ENCODE measurements at places on chromosomes 11 and 22.

GRCh38 chr22:38834991-38835390 lies 8.8 kb downstream of the NPTXR start:
- DNase-seq = no peak

GRCh38 chr11:27381238-27381666 lies 18.2 kb upstream of the CCDC34 start:
- no peak for DNase-seq

DNA sequence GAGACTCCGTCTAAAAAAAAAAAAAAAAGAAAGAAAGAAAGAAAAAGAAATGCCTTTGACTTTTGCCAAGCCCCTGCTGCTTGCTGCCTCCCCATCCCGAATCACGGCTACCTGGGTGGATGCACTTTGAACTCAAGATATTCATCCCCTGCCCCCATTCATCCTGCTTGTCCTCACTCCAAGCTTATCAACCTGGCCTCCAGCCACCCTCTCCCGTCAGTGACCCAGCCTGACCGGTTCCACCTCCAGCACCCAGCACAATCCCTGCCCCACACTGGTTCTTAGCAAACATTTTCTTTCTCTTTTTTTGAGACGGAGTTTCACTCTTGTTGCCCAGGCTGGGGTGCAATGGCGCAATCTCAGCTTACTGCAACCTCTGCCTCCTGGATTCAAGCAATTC lies 44.4 kb downstream of the CYTH4 start:
- no peak for DNase-seq

- no peak for DNase-seq
These were observed 59.9 kb upstream of the C11orf87 start for GRCh38 chr11:109362059-109362458.

- DNase-seq = peak; percentile 86
These were observed 11.4 kb upstream of the CAT start for GRCh38 chr11:34427186-34427805.

DNA sequence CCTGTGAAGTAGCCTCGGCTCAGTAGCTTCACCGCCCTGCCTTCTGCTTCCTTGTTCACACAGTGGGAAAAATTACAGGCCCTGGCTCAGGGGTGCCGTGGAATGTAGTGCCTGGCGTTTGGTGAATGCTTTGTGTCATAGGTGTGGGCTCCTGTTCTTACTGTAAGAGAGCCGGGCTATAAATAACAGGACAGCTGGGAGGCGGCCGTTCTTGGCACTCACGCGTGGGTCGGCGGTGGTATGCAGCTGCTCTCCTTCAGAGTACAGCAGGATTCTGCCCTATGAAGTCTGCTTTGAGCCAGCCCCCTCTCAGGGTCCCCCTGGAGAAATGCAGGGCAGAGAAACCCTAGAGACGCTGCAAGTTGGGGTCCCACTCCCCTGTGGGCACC lies 84.2 kb downstream of the CTTN start:
- no peak for DNase-seq

GRCh38 chr22:28171115-28171514 lies 252.1 kb upstream of the PITPNB start:
- no peak for DNase-seq

DNA sequence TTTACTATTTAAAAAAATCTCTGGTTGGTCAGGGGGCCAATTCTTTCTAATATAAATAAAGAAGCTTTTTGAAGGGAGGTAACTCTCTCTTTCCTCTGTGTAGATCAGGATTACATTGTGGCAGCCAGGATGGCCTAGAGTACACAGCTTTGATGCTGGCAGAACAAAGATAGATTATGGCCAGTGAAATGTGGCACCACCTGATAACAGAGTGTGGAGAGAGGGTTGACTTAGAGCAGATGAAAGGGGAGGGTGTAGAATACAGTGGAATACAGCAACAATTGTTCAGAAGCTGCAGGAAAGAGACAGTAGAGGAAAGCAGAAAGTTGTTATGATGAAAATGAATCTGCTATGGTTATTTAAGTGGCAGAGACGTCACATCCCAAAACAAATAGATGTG lies 99.0 kb downstream of the FAR1 start:
- DNase-seq = no peak
